NCI-H2227 treated with DMSO at 0.1 percent for 48 hours (cell line): ENCODE measurements at places on chromosomes 16 and 17.

DNA sequence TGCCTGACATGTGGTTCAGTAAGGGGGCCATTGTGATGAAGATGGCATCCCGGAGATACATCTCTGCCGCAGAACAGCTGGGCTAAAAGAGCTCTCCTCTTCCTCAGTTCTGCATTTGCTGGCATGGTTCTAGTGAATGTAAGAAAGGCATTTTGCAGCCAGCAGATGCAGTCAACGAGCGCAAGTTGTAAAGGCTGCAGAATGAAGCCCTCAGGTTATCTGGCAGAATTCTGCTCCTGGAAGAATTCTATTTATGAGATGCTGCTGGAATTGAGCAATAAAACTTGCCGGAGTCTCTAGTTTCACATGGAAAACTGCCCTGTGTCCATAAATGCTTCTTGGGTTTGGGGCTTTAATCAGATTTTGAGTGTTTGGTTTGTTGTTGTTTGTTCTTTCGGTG lies 176.8 kb upstream of the HSBP1 start:
- no peak for DNase-seq

DNA sequence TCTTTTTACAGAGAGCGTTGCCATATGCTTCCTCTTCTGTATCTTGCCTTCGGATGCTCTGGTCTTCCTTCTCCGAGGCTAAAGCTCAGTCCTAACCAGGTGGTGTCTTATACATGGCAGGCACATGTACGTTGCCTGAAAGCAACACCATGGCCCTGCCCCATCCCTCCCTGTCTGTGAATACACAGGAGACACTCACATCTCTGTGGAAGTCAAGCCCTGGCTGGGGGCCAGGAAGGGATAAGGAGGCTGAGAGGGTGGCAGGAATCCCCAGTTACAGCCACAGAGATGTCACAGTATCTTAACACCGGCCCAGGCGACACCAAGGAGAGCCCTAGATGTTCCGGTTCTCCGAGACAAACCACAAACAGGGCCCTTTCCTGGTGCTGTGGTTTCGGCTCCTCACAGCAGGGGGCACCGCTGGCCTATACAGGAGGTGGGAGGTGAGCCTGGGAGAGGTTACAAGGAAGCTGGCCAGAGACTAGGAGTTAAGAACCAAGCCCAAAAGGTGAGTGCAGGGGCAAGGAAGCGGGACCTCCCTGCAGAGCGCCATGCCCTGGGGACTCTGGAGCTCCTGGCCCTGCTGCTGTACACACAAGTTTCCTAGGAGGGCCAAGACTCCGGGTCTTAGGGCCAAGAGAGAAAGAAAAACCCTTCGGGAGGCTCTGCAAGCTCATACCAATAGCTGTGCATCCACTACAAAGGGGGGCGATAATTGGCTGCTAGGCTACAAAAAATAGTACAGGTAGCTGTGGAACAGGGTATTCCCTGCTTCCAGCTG lies 41.7 kb downstream of the SRL start:
- DNase-seq = no peak

DNA sequence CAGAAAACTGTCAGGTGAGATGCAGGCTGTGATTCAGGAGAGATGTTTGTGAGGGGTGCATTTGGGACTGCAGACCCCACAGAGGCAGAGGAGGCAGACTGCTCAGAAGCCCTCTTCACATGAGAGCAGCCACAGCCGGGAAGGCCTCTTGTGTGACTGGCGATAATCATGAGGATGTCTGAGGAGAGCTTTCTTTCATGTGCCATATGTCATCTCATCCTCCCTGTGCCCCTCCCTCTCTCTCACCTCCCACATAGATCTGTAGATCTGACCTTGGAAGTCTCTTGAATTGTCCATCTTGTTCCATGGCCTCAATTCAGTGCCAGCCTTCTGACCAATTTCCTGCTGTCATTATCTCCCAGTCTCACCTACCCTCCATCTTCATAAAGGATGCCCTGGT lies 50.5 kb downstream of the EPN2 start:
- DNase-seq = no peak

DNA sequence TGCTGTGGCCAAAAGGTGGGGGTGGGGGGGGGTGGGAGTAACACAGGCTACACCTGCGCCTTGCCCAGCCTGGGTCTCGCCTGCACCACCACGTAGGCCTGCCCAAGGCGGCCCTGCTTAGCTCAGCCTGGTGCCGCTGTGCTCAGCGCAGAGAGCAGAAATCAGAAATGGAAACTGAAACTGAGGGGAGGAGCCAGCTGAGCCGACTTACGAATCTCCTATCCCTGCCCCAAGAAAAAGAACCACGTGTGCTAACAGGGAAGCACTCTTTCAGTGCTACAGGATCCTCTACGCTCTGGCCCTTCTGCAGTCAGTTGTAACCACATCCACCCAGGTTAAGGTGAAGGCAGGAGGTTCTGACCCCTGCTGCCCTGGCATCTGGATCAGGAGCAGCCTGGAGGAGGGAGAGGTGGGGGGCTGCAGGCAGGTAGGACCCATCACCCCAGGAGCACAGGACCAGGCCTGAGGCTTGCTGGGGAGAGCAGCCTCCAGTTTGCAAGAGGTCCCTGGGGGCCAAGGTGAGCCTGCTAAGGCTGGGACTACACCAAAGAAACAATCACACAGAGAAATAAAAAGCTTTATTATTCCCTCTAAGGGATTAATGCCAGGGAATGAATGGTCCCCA lies at the start of gene DHX58:
Gene DHX58, minus strand, starts transcription at position 163 of the 625 bp plus-strand sequence. CDS start 822 bp downstream, outside the sequence.
- peak; percentile 87 for DNase-seq

DNA sequence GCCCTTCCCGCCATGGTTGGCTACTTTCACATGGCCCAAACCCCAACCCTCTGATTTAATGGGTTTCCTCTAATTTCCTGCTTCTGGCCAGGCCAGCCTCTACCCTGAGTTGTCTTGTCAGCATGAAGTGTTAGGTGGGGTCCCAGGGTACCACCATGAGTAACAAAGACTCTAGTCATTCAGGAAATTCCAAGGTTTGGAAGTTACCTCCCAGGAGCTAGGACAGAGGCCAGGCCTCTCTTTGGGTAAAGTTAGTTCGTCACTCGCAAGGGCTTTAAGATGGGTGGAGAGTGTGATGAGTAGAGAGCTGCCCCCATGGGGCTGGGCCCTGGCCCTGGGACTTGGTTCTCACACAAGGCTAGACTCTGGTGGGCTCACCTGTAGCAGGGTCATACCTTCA lies 54.6 kb downstream of the PLD6 start:
- no peak for DNase-seq

DNA sequence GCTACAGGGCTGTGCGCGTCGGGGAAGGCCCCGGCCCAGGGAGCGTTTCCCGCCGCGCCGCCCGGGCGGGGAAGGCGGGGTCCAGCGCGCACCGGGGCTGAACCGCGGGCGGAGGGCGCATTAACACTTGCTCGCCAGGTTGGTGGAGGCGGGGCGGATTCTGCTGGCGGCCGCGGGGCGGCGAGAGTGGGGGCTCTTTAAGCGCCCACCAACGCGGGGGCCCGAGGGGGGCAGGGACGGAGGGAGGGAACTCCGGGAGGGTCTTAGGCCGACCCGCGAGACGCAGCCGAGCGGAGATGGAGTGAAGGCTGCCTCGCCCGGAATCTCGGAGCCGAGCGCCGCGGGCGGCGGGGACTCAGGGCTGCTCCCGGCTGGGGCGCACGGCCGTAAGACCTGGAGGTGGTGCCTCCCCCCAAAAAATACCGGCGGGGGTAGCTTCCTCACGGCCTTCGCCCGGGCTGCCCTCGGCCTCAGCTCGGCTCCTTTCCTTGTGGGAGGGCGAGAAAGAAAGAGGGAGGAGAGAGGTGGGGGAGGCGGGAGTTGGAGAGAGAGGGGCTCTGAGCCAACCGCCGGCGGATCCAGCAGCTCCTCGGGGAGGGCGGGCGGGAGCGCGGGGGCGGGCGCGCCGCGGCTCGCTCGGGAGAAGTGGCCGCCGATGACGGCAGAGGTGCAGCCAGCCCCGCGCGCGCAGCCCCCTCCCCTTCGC lies 415 bp upstream of the FOXF1 start:
- no peak for DNase-seq

DNA sequence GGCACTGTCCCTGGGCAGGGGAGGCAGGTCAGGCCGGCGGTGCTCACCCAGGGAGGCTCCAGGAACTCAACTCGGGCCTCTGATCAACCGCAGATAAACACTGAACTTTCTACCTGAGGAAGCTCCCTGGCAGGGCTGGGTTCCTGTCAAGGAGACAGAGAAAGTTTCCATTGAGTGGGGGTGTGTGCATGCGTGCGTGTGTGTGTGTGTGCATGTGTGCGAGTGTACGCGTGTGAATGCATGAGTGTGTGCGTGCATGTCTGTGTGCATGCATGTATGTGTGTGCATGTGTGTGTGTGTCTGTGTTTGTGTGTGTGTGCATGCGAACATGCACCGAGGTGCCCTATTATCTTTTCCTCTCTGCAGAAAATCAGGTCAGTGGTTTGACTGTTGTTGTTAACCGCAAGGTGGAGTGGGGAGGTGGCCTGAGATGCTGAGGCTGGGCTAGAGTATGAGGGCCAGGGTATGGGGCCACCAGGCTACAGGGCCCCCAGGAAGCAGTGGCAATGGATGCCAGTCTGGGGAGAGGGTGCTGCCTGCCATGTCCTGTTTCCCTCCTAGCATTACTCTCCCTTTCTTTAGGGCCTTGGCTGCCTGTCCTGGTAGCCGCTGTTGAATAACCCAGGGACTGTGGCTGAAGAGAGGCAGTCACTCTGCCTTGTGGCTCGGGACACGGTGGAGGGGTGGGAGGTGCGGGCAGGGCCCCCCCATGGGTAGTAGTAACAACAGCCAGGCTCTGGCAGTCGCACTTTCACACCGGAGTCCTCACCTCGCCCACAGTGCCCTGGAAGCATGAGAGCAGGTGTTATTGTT lies 24.0 kb downstream of the CCR7 start:
- no peak for DNase-seq

DNA sequence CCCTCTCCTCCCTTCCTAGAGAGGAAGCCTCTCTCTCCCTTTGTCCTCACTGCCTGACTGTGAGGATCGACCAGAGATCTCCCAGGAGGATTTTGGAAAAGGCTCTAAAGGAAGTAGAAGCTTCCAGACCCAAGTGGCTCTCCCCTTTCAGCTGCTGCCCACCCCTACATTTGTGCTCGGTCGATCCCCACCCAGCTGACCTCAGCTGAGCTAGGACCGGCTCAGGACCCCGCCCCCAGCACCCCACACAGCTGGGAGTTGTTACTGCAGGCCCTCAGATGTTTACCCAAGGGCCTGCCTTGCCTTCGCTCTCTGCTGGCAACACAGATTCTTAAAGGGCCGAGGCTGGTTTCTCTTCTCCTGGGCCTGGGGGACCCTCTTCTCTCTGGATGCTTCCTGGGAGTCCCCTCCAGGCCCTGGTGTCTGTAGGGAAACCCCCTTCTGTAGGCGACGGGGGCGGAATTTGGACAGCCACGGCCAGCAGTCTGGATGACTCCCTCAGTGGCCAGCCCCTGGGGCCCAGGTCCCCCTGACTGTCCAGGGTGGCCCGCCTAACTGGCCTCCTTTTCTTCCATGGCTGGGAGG lies 26.9 kb upstream of the TIMP2 start:
- no peak for DNase-seq

- peak; percentile 25 for DNase-seq
Observed at GRCh38 chr16:49856672-49857330, 889 bp upstream of the ZNF423 start.

DNA sequence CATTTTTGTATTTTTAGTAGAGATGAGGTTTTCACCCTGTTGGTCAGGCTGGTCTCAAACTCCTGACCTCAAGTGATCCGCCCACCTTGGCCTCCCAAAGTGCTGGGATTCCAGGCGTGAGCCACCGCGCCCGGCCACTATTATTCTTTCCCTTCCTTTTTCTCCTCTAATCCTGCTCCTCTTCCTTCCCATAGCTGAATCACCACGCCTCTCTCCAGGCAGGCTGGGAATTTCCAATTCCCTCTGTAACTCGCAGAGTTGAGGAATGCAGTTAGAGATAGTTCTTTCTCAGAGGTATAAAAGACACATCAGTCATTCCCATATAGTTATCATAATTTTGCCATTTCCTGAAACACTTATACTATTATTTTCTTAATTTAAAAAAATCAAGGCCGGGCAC lies 11.2 kb downstream of the METTL16 start:
- no peak for DNase-seq

DNA sequence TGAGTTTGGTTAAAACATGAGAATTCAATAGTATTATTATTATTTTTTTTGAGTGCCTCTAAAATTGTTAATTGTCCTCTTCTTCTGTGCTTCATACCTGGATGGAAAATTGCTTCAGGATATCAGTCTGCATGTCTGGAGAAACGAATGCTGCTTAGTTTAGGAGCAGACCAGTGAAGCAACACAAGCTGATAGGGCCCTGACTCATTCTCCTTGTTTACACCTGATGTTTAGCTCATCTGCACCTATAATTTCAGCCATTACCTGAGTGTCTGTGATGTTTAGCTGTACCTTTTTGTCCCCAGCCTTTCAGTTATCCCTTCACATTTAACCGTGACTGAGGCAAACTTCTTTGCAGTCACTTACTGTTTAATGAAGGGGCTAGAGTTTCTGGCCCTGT lies 14.8 kb downstream of the SNTB2 start:
- DNase-seq = no peak

DNA sequence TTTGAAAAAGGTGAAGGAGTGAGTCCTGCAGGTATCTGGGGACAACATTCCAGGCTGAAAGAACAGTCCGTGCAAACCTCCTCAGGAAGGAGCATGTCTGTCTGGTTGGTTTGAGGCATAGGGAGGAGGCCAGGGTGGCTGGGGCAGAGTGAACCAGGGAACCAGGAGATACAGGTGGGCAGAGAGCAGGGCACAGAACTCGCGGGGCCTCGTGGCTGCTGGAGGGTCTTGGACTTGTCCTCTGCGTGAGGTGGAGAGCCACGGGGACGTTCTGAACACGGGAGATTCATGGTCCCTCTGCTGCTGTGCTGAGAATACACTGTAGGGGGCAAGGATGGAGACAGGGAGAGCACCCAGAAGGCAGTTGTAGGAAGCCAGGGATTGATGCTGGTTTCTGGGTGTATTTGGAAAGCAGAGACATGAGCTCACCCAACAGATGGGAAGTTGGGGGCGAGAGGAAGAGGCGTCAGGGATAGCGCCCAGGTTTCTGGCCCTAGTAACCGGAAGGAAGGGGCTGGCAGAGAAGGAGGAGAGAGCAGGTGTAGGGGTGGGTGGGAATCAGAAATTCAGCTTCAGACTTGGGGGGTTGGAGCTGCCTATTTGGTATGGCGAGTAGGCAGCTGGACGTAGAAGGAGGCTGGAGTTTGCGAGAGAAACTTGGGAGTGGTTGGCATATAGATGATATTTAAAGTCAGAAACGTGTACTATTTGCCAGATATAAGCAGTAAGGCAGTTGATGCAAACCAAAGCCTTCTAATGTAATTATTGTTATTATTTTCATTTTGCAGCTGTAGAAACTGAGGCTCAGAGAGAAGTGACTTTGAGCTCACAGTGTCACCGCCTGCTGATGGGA lies at the start of gene CCL17:
Gene CCL17, plus strand, starts transcription at position 803 of the 853 bp plus-strand sequence. CDS start 9,166 bp downstream, outside the sequence.
- no peak for DNase-seq
